ENCODE measurements at places on chromosomes 3 and 15.

GRCh38 chr15:79657722-79658121 is 225.6 kb downstream of the MINAR1 start:
- no peak for DNase-seq

GRCh38 chr3:101571028-101571895 is 2.7 kb upstream of the PCNP start:
- no peak for DNase-seq

DNA sequence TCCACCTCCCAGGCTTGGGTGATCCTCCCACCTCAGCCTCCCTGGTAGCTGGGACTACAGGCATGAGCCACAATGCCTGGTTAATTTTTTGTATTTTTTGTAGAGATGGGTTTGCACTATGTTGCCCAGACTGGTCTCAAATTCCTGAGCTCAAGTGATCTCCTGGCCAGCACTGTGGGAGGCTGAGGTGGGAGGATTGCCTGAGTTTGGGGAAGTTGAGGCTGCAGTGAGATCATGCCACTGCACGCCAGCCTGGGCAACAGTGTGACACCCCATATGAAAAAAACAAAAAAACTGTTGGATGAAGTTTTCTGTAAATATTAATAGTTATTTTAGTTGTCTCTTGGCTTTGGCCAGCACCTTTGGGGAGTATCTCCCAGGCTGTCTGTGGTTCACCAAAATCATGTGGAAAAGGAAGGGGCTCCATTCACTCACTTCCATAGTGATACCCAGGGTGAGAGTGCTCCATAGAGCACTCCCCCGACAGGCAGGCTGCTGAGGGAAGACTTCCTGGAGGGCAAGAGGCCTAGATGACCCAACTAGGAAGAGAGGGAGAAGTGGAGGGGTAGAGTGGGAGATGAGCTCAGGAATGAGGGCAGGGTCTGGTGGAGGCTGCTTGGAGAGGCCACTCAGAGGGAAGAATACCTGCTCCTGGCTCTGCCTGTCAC is 47.1 kb downstream of the CDC25A start:
- no peak for DNase-seq

- peak; percentile 20 for DNase-seq
Measured at GRCh38 chr3:135106445-135106844, 311.4 kb downstream of the EPHB1 start.

GRCh38 chr3:122572940-122573412 is 4.5 kb upstream of the PARP15 start:
- peak; percentile 49 for DNase-seq

- peak; percentile 73 for DNase-seq
Measured at GRCh38 chr15:69666441-69666882, 213.8 kb downstream of the RPLP1 start.

- no peak for DNase-seq
Measured at GRCh38 chr3:54891540-54891897, 36.3 kb downstream of the LRTM1 start.

- DNase-seq: no peak
Measured at GRCh38 chr3:104909198-104909597, 457.5 kb upstream of the ALCAM start.

DNA sequence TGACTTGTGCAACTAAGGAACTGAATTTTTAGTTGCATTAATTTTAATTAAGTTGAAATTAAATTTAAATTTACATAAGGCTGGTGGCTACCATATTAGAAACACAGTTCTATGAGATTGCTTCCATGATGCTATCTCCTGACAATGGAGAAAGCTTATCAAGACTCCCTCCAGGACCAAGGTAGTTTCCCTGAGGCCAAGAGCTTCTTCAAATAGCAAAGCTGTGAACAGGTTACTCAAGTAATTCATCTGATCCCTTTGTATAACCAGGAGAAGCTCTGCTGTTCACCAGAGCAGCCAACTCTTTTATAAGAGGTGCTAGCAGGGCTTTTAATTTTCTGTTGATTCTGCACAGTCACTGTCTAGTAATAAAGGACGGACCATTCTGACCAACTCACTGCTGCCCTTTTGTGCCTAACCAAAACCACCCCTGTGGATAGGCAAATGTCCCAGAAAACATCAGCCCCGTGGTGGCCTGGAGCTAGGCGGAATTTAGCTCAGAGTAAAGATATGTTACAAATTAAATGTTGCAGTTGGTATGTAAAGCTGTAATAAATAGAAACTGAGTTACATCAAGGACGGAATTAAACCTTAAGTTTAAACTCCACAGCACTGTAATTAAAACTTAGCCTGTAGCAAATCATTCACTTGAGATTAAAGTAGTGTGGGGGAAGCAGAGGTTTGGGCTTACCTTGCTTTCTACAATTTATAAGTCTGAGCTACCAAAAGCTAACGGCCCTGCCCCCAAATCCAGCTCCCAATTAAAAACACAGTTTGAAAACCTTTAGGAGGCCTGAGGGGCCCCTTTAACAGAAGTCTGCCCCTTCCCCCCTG is 55.6 kb upstream of the LRTM1 start:
- DNase-seq: no peak

GRCh38 chr3:47841786-47842349 is 38.9 kb downstream of the DHX30 start:
- no peak for DNase-seq

GRCh38 chr15:69369631-69370030 is 44.5 kb upstream of the KIF23 start:
- no peak for DNase-seq

Measured in GM10248 (cell line).